ENCODE measurements at places on chromosomes 6 and 20.

DNA sequence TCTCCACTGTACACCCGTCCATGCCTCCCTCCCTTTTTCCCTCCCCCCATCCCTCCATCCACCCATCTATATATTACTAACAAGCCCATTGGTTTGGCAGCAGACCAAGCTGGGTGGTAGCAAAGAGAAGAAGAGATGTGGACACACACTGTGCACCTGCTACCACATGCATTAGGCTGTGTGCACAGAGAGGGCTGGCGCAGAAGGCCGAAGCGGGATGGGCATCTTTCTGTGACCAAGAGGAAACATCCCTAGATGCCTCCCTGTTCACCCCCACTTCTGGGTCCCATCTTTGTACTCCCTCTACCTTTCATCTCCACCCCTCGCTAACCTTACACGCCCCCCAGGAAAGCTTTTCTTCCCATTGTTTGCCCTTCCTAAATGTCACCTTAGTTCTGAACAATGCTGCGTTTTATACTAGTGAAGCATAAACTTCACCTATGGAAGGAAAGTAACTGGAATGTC lies 64.9 kb upstream of the AFDN start:
- no peak for DNase-seq

DNA sequence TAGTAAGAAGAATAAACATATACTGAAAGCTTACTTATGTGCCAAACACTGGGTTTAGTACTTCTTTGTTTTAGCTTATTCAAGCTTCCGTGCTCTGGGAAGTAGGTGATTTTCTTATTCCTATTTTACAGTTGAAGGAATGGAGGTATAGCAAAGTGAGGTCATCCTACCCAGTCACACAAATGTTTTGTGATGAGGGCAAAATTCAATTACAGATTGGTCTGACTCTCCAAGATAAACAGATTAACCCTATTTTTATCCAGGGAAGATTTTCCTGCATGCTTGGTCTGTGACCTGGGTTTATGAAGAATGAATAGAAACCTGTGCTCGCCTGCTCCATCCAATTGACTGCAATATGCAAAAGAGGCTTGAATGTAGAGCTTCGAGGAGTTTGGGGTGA lies 310.0 kb downstream of the ZNF217 start:
- no peak for DNase-seq

- DNase-seq, result no peak
Measured at GRCh38 chr6:29723262-29723665, at the start of gene HLA-F. Gene HLA-F, plus strand, starts transcription at chr6:29723434. Its CDS starts 30 bp downstream, at chr6:29723464.

DNA sequence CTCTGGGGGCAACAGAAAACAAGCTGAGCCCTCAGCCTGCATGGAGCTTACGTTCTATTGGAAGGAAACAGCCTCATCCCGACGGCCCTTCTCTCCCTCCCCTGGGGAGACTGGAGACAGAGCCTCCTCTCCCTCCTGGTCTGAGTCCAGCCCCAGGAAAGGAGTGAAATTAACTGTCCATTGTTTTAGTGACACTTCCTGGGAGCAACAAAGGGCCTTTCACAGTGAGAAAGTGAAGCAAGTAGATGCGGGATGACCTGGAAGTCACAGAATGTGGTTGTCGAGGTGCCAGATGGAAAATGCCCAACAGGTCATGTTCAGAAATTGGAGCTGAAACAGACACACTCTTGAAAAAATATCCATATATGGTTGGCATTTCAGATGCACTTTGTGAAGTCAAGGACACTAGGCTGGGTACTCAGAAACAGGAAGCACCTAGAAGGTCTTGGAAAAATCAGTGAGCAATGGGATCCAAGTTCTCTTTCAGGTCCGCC lies 77.8 kb downstream of the TFAP2C start:
- no peak for DNase-seq

GRCh38 chr6:47698342-47698787 lies at the start of gene ADGRF4:
Gene ADGRF4, plus strand, starts transcription at chr6:47698580. Its CDS starts 8,666 bp downstream, at chr6:47707246.
- DNase-seq, result no peak

DNA sequence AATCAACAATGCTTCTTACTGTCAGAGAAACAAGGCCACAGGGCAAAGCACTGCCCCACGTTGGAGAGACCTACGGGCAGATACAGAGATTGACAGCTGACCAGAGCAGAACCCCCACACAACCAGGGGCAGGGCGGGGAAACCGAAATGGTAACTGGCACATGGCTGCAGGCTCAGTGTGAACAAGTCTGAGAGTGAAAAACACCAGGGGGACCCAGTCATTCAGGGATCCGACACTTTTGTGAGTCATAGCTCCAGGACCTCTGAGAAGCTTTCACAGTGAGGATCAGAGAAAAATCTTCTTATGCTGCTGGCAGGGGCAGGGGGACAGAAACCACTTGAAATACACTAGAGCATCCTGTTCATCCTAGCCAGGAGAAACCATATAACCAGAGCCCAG lies 254.2 kb downstream of the C6orf118 start:
- no peak for DNase-seq

DNA sequence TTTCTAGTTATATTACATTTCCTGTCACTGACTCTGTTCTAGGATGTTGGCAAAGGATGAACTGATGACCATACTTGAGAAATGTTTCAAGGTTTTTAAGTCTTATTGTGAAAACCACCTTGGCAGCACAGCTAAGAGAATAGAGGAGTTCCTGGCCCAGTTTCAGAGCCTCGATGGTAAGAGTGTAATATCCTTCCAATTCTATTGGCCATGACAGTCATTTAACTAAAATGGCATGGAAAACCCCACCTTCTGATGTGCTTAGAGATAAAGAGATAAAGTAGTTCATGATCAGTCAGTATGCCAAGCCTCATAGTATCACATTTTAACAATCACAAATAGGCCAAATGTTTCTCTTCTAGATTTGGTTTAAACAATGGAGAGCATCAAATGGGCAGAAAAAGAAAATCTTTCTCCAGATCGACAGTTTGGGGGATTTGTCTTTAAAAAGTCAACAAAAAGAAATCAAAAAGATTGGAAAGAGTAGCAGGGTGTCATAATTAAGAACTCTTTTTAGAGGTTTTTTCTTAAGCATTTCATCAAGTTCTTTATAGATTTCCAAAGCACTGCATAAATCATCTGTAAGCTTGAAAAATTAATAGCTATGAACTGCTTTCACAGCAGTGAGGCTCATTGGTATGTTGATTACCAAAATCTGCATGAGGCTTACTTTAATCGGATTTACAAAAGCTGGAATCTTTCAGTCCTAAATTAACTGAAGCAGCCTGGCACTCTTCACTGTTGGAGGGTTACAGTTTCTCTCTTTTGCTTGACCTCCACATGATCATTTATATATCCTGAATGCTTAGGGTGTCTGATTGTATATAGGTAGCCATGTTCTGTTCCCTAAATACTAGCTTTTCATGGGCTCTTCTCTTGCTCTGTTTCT lies 48.7 kb downstream of the AKIRIN2 start:
- DNase-seq, result no peak

GRCh38 chr20:1369970-1370369 lies 22.9 kb downstream of the FKBP1A start:
- DNase-seq, result no peak

DNA sequence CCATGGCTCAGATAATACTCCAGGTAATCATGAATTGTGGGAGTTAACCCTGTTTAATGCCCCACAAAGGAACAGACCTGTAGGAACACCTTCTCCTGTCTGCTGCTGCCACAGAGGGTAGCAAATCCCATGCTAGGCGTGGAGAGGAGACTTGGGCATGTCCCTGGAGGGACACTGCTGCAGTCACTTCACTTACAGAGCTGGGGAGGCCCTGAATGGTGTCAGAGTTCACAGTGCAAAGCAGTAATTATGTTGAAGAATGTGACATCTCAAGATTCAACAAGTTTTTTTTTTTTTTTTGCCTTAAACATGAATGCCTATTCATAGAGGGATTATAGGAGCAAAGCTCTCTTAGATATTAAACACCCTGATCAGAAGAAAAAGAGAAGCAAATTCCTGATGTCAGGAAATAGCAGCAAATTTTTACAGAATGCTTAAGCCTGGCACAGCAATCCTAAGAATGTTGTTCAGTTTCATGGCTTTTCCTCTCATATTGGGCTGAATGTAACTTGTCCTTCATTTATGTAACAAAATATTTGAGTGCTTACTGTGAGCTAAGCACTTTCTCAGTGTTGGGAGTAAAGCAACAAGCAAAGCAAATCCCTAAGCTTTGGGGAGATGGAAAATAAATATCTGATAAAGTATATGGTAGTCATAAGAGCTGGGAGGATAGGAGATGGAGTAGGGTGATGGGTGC lies 45.0 kb downstream of the CARMIL1 start:
- DNase-seq, result no peak

- DNase-seq, result no peak
Measured at GRCh38 chr6:10746915-10747250, 722 bp upstream of the TMEM14B start.

GRCh38 chr20:62571669-62572344 lies 70.5 kb upstream of the SLCO4A1 start:
- no peak for DNase-seq

DNA sequence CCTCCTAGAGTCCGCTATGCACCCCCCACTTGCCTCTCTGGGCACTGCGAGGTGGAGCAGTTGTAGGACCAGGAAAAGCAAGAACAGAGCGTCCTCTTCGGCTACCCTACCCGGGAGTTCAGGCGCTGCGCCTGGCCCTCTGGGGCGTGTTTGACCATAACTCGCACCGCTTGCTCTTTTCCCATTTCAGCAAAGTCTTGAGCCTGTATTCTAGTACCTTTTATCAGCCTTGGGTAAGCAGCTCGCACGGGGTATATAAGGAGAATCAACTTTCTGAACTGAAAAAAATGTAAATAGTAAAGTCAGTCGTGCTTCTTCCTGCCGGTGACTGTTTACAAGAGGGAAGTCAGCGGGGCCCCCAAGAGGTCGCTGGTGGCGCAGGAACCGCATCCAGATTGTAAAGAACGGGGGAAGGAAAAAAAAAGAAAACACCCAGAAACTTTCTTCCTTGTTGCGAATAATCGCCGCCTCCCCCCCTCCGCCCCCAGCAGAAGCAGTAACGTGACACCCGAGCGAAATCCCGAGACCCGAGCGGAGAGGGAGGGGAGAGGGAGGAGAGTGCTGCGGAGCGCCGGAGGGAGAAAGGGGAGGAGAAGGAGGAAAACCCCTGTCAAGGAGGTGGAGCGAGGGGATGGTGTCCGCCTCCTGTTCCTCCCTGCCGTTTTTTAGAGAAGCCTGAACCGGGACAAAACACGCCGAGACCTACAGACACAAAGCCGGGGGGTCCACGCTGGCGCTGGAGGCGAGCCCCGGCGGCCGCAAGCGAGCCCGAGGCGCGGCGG lies at the start of gene UST:
Gene UST (plus strand): TSS at position 668 of the 782 bp plus-strand sequence. CDS start 401 bp downstream, outside the sequence.
- DNase-seq, result no peak

GRCh38 chr6:143232849-143233248 lies 172.2 kb downstream of the AIG1 start:
- no peak for DNase-seq

DNA sequence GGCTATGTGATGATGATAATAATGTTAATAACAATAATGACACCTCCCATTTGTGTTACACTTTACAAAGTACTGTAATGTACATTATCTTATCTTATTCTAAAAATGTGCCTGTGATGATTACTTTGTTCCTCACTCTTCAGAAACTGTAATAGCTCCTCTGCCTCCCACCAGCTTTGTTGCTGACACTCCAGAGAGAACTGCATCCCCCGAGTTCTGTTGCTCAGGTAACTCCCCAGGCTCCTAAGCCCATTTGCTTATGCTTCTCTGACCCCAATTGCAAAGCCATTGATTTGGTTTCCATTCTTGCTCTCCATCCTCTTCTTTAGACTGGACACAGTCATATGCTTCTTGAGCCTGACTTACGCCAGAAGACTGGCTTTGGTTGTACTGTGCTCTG lies 319.7 kb downstream of the EPM2A start:
- DNase-seq, result no peak

DNA sequence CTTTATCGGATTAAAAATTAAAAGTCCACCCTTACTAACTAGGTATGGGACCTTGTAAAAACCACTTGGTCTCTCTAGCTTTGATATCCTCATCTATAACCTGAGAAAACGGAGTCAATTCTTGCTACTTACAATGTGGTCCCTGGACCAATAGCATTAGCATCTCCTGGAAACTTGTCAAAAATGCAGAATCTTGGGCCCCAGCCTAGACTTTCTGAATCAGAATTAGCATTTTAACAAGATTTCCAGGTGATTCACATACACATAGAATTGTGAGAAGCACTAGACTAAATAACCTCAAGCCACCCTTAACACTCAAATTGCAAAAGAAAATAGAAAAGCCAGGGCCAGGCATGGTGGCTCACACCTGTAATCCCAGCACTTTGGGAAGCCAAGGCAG lies 96.6 kb downstream of the RNGTT start:
- DNase-seq, result no peak

DNA sequence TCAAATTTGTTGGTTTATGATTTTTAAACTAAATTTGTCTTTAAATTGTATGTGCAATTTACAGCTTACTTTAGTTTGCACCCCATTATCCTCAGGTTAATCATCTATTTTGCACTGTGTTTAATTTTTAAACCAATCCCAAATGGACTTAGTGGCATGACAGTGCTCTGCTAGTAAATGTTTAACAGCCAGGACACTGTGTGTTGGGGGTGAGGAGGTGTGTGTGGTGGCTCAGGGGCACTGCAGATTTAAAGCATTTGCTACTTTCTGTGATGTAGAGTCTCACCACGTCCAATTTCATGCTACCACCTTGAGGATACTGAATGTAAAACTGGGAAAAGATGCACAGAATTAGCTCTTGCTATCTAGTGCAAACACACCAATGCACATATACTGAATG lies 225.7 kb downstream of the HAO1 start:
- no peak for DNase-seq

DNA sequence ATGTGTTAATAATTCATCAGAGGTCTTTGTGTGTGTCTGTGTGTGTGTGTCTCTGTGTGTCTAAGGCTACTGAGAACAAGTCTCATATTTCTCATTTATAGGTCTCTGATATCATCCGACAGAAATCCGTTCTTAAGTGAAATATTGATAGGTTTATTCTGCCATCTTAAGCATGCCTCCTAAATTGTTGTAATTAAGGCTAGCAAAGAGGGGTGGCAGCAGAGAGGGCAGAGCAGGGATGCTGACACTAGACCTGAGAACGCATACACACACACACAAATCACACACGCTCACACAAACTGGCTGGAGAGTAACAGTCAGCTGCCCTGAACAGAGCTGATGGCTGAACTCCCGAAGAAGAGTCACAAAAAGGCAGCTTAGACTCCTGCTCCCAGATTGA lies 84.9 kb upstream of the LRFN2 start:
- DNase-seq, result no peak

DNA sequence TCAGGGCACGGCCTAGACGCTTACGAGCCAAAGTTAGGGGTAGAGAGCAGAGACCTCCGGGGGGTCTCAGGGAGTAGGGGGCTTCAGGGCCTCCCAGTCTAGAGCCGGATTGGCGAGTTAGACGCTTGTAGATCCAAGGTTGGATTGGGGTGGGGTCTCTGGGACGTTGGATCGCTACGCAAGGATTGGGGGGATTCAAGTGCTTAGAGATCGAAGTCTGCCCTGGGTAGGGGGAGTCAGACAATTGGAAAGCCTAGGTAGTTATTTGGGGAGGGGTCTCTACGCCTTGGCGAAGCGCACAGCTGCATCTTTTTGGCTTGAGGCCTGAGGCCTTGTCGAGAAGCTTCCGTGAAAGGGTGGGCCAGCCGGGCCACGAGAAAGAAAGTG lies 469 bp downstream of the STX16 start:
- DNase-seq, result no peak

- no peak for DNase-seq
Measured at GRCh38 chr6:166561771-166562359, 24.6 kb downstream of the RAMACL start.

Data from activated CD8-positive, alpha-beta memory T cell treated with anti-CD3 and anti-CD28 coated beads for 1 hour (primary cell).